ENCODE measurements at places on chromosomes 3 and 15.

DNA sequence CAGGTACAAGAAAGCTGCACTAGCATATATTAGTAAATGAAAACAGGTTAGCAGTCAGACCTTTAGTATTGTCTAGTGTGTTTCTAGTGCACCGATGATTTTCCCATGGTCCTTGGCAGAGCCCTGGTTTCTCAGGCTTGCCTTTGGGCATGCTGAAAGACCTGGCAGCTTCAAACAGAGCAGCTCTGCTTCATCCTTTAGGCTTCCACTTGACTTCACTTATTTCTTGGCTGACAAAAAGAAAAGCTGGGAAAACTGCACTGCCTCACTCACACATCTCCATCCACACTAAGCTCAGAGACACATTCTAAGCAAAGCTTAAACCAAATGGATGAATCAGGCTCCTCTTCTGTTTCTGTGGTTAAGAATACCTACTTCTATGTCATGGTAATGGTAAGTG is 374.8 kb upstream of the PDZRN3 start:
- no peak for DNase-seq

- peak; percentile 28 for DNase-seq
These were observed 26.3 kb downstream of the NR2F2 start for GRCh38 chr15:96356494-96357455.

GRCh38 chr3:112627419-112627818 is 13.5 kb downstream of the CCDC80 start:
- no peak for DNase-seq

DNA sequence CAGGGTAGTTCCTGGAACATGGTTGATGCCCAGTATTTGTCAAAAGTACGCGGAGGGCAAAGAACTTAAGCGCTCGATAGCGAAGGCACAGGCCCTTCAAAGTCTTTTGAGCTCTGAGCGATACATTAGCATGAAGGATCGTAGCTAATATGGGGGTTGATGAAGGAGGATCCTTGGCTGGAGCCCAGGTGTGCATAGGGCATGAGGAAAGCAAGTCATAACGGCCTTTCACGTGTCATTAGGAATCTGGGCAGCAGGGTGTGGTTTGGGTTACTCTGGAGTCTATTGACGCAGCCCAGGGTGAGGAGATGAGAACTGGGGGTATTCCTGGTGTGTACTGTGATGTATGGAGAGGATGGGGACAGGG is 31.7 kb downstream of the SPINK8 start:
- no peak for DNase-seq

- no peak for DNase-seq
These were observed 211.4 kb downstream of the TUSC7 start for GRCh38 chr3:116920826-116921610.

DNA sequence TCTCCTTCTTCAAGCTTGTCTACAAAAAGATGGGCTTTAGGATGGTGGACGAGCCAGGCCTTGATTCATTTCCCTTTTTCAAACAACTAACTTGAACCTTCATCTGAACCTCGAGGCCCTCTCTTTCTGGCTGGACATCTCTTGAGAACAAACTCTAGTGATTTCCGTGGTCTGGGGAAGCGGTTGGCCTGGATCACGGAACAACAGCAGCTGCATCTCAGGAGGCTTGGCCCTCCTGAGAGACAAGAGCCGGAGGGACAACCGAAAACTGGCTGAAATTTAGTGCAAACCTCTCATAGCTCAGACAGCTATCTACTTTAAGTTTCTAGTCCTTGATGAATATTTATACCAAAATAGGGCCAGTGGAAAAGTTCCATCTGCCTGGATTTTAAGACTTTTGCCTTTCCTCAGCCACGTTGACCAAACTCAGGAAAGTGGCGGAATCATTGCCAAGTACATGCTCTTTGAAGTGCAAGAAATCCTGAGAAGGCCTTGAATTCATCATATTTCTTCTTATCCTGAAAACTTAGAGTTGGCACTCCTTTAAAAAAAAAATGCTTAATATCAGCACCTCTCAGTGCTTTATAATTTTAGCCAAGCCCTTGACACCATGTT is 14.5 kb downstream of the LMCD1 start:
- no peak for DNase-seq

- no peak for DNase-seq
These were observed 30.9 kb downstream of the RCN2 start for GRCh38 chr15:76962337-76963013.

DNA sequence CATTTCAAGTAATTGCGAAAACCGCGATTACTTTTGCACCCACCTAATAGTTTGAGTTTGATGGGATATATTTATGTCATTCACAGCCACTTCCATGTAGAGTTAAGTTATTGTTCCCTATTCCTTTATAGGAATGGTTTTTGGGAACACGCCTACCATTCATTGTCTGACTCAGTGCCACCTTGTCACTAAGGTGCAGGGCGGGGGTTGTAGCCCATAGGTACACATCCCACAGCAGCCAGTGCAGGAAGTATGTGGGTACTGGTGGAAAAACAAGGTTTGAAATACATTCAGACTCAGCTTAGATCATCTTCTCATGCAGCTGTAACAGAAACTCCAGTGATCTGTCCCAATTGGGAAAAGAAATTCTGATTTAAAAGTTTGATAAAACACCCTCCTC is 48.2 kb upstream of the CFAP161 start:
- DNase-seq = no peak

DNA sequence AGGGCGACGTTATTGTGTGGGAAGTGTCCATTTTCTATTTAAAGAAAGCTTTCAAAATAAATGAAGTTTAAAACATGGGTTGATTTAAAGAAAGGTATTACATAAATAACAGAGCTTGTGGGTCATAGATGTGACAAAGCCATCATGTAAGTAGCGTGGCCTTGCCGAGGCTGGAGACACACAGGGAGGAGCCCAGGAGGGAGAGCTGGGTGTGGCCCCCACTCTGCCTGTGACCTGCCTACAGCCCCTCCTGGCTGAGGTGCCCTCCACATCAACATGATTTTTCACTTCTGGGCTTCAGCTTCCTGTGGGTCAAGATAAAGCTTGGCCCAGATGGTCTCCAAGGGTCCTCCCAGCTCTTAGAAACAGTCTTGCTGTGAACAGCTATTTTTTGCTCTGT is 12.5 kb upstream of the MGLL start:
- no peak for DNase-seq

- no peak for DNase-seq
These were observed 46.6 kb upstream of the FHIT start for GRCh38 chr3:61297821-61298220.

GRCh38 chr15:73750438-73750837 is 2.7 kb downstream of the INSYN1 start:
- DNase-seq = no peak

DNA sequence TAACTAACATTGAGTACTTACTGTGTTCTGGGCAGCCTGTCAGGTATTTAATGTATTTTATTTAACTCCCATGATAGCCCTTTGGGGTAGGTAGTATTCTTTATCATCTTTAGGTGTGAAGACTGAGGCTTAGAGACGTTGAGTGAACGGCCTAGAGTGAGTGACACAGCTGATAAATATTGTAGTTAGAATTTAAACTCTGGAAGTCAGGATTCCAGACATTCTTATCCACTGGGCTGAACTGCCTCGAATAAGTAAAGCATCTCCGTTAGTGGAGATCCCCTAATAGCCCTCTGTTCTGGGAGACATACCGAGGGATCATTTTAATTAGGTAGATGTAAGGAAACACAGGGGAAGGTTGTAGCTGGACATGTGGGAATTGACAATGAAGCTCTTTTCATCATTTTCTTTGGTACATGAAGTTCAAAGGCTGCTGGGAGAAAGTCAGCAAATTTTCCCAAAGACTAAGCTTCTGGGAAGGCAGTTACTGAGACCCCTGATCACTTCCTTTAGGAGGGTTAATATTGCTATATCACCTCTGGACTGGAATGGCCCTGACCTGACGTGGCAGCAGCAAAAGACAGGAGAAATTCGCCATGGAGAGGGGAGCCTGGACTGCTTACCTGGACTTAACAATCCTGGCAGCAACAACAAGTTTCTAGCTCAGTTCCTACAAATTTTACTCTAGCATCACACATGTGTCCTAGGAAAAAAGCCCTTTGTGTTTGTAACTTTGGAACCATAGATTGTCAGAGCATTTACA is 11.7 kb upstream of the PDCD6IP start:
- DNase-seq = no peak

- DNase-seq = no peak
These were observed 44.8 kb downstream of the GATM start for GRCh38 chr15:45333550-45333949.

- peak; percentile 5 for DNase-seq
These were observed 267.5 kb upstream of the CHRM5 start for GRCh38 chr15:33700695-33701303.

GRCh38 chr3:149424918-149425317 is 47.5 kb upstream of the TM4SF1 start:
- DNase-seq = no peak

GRCh38 chr3:189914799-189915198 is 205.9 kb downstream of the P3H2 start:
- no peak for DNase-seq

Data from stimulated activated CD8-positive, alpha-beta memory T cell treated with anti-CD3 and anti-CD28 coated beads, Interleukin-12 subunit alpha, Interleukin-12 subunit beta, amount 100 ng/mL, for 4 hours (primary cell).